T-cell (primary cell): ENCODE measurements at places on chromosomes 3 and 15. TPM values are rescaled to one million over a fixed set of nuclear protein-coding genes. Genes with fewer than 3 reads are reported as not detected.

BLM gene
- total RNA-seq: 6.0 TPM

HEG1 gene
- 27.0 TPM for total RNA-seq

UBR1 gene
- total RNA-seq: 55.6 TPM

SHF gene
- 6.1 TPM for total RNA-seq

MORF4L1 gene
- 388 TPM for total RNA-seq

DAZL gene
- not detected for total RNA-seq
